ENCODE measurements at places on chromosomes 16 and 17. TPM values are rescaled to one million over a fixed set of nuclear protein-coding genes. Genes with fewer than 3 reads are reported as not detected.
A peak's percentile ranks its signal among the peaks of the same experiment; 100 is the strongest.

MON1B gene
- 69.6 TPM for total RNA-seq

ABCA10 gene
- 0.14 TPM for total RNA-seq

CLEC18A gene
- 0.17 TPM for total RNA-seq

MYO15A gene
- total RNA-seq: 0.31 TPM

ATAD5 gene
- total RNA-seq: 33.3 TPM

ST6GALNAC1 gene
- 1.1 TPM for total RNA-seq

FGF11 gene
- total RNA-seq: 1.6 TPM

TP53TG3B gene
- total RNA-seq: not detected

TTYH2 gene
- 2.5 TPM for total RNA-seq

- DNase-seq: no peak
These were observed 84.1 kb downstream of the SHISA9 start for GRCh38 chr16:12985516-12985915.

DNA sequence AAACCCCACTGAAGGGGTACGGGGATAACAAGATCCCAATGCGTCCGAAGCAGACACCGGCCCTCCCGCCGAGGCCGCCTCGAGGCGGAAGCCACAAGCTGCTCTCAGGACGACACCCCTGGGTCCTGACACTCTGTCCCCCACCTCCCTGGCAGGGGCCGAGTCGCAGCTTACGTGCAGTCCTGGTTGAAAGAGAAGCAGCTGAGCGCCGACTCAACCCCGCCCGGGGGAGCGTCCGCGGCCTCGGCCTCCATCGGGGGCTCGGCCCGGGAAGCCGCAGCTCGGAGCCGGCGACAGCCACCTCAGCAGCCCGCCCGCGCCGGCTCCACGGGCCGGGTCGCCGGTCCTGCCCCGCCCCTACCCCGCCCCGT is at the start of gene WIPI1:
WIPI1 (minus strand) TSS at position 329 of the 371 bp plus-strand sequence; CDS start at position 254, 75 bp downstream.
- peak; percentile 51 for DNase-seq

DNA sequence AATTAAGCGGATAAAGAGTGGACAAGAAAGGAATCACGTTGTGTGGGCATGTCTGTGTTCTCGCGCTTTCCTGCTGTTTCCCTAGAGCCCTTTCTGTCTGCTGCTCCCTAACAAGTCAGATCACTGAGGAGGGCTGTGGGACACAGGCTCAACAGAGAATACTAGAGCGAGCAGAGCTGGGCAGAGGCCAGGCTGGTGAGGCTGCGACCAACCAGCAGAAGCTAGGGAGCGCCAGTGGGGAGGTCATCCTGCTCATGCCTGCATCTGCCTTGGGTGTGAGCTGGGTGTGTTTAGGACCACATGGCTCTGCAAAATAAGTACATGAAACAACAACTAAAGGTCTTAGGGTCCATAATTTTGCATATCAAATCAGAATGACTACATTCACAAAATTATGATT is 11.5 kb upstream of the FOXJ1 start:
- no peak for DNase-seq

DNA sequence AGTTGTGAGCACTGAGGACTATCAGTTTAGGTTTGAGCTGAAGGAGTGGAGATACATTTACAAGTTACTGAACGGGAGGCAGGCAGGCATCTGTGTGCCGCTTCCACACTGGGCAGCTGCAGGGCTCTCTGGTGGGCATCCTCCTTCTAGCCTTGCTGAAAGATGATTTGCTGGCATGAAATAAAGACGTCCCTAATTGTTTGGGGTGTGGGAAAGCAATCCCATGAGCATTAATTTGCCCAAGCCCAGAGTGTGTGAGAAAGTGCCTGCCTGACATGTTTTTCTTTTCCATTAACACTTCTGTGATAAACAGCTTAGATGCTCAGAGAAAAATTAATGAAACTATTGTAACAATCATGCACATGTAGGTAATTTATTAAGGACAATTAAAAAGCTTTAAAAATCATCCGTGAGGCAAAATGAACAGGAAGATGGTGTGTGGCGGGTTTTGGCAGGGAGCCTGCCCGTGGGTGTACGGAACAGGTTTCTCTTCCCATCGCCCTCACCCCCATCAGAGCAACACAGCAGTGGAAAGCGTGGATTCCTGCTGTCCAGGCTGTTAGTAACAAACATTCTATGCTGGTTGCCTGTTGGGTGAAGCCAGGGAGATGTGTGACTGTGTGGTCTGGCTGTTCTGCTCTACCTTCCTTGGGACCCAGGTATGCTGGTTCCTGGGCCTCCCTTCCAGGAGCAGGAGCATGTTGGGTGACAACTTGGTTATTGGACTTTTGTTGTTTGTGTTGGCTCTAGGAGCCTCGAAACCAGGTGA is 191.9 kb downstream of the MSI2 start:
- no peak for DNase-seq

GRCh38 chr17:12553625-12554024 is 112.1 kb upstream of the MYOCD start:
- DNase-seq: no peak

- no peak for DNase-seq
These were observed 3.0 kb downstream of the CBX8 start for GRCh38 chr17:79793924-79794304.

DNA sequence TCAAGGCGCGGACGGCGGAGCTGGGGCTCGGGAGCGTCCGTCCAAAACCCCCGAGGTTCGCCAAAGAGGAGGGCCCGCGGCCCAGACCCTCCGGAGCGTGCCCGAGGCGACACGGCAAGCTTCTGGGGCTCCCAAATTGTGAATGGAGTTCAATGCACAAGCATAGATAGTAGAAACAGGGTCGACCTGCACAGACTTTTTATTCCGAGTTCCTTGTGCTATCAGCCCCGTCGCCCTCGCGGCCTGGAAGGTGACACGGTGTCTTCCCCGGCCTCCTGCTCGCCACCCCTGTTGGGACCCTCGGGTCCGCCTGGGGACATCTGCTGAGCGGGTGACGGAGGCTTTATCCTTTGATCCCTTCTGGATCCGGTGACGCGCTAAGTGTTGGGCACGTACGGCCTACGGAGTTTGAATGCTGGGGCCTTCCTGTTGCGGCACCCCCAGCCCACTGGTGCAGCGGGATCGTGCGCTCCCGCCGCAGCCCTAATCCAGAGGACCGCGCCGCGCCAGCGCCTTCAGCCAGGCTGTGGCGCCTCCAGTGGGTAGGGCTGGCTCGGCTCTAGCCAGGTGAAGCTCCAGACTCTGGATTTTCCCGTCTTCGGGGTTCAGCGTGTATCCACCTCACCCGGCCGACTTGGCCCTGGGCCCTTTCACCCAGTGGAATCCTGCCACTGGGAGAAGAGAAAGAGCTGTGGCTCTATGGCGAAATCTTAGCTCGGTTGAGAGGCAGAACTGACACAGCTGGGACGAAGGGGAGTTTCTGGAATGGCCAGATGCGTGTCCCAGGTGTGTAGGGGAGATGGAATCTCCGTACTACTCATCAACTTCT is 17.0 kb upstream of the NTN1 start:
- no peak for DNase-seq

DNA sequence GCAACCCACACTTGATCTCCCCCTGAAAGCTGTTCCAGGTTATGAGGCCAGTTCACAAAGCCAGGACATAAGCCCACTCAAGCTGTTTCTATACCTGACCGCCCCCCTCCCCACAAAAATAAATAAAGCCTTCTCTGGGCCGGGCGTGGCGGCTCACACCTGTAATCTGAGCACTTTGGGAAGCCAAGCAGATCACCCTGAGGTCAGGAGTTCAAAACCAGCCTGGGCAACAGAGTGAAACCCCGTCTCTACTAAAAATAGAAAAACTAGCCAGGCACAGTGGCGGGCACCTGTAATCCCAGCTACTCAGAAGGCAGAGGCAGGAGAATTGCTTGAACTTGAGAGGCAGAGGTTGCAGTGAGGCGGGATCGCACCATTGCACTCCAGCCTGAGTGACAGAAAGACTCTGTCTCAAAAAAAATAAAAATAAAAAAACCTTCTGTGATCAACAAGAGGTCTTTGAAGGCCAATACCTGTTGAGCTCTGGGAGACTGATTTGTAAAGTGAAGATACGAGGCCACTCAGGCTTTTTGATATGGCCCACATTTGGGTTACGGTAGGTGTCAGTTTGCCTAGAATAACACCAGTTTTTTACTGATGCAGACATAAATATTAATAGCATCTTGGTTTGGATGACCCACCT is 2.2 kb downstream of the KDM8 start:
- no peak for DNase-seq

- DNase-seq: peak; percentile 66
These were observed 18.8 kb downstream of the TNRC6A start for GRCh38 chr16:24748242-24748641.

GRCh38 chr17:17348872-17349723 is 45.9 kb downstream of the NT5M start:
- DNase-seq: no peak

- DNase-seq: no peak
These were observed 69.2 kb downstream of the C16orf78 start for GRCh38 chr16:49442805-49443204.

DNA sequence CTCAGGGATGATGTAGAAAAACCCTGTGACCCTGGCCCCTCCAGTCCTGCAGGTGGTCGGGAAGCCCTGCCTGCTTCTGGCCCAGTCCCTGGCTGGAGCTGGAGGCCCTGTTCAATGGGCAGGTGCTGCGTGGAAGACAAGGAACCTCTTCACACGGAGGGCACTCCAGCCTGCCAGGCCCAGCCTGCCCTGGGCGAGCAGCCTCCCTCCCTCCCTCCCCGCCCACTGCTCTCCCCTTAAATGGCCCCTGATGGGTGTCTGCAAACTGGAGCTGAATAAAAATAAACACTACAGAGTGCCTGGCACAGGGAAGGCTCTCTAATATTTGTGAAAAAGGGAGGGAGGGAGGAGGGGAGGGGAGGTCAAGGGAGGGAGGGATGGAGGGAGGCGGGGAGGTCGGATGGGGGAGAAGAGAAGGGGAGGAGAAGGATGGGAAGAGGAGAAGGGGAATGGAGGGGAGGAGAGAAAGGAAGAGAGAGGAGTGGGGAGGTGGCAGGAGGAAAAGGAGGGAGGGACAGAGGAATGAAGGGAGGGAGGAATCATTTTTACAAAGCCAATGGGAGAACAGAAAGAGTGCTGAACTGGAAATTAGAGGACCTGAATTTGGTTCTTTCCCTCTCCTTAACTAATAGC is 222.8 kb upstream of the TNRC6C start:
- no peak for DNase-seq

DNA sequence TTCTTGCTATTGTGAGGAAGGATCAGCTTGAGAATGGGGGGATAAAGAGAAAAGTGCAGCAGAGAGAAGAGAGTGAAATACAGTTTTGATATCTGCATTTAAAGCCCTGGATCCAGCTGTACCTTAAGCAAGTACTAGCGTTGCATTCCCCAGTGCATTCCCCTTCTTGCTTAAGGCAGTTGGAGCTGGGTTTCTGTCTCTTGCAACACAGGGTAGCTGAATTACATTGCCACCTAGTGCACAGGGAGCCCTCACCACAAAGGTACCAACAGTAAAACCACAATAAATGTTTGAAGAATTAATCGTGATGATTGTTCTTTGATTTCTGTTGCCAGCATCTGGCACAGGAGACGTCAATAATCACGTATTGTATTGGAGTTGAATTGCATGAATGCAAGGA is 588.7 kb downstream of the RBFOX1 start:
- DNase-seq: no peak

GRCh38 chr16:66961065-66961744 is at the start of gene CES3:
Gene CES3, plus strand, starts transcription at chr16:66961266. Its CDS starts 42 bp downstream, at chr16:66961308.
- peak; percentile 77 for DNase-seq

DNA sequence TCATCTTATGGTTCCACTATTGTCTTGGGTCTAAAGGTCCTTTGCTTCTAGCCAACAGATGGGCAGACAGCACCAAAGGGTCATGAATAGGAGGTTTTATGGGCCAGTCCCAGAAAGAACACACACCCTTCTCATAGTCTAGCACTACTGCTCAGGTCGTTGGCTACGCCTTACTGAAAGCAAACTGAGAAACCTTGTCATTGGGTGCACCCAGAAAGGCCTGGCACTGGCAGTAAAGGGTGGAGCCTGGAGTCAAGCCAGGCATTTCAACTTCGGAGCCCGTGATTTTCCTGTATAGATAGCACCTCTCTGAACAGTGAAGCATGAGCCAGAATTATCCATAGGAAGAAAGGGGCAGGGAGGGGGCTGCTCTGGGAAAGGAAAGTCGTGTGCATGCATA is 74.9 kb downstream of the VAT1L start:
- no peak for DNase-seq

DNA sequence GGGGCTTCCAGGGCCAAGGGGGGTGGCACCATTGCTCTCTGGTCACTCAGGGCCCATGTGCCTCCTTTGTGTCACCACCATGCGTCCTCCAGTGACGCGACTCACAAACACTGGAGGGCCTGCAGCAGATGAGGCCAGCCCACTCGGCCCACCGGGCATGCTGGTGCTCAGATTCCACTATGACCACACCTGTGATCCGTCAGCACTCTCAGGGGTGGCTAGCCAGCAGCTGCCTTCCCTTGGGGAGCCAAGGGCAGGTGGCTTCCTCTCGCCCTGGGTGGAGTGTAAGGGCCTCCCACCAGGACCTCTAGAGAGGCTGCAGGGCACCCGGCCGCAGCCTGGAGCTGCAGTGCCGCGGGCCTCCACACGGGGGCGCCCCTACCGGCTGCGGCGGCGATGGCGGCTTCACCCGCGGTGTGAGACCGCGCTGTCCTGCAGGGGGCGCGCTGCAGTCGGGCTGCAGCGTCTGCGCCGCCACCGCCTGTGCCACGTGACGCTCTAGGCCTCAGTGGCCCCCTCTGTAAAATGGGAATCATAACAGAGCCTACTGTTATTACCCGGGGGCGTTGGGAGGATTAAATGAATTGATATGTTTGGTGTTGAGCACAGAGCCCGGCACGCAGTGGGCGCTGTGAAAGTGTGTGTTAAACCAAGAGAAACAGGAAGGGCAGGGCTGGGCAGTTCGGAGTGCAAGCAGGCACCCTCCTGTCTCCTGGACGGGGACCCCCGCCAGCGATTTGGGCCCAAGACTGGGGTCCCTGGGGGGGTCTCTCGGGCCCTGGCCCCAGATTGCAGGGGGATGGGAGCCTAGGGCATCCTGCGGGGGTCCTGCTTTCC is 192.4 kb upstream of the GSE1 start:
- DNase-seq: peak; percentile 71

GRCh38 chr17:58325976-58326468 is 2.6 kb downstream of the TSPOAP1 start:
- DNase-seq: peak; percentile 42

GRCh38 chr16:2915196-2915929 is 3.6 kb downstream of the FLYWCH1 start:
- DNase-seq: no peak

GRCh38 chr16:87465879-87466278 is 26.9 kb downstream of the ZCCHC14 start:
- DNase-seq: no peak

GRCh38 chr16:17747081-17747756 is 276.5 kb upstream of the XYLT1 start:
- DNase-seq: no peak

DNA sequence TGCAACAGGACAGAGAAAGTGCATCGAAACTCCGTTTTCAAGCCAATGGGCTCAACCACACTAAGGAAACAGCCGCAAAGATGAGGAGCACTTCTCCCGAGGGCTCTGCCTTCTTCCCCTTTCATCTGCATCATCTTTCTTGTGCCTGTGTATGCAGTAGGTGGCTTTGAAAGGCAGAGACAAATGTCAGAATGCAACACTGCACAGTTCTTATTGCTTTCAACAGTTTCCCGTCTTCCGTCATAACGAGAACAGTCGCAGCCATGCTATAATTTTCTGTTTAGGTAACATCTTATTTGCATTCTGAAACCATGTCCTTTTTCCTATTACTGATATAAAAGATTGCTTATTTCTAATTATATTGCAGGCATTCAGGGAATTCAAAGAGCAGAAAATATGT is 205.2 kb downstream of the SLC39A11 start:
- DNase-seq: no peak

- no peak for DNase-seq
These were observed 32.0 kb upstream of the PLLP start for GRCh38 chr16:57316390-57317017.

All from activated naive CD4-positive, alpha-beta T cell treated with anti-CD3 and anti-CD28 coated beads for 36 hours (primary cell).